ENCODE measurements at places on chromosomes 4 and X. TPM values are rescaled to one million over a fixed set of nuclear protein-coding genes. Genes with fewer than 3 reads are reported as not detected.

DNA sequence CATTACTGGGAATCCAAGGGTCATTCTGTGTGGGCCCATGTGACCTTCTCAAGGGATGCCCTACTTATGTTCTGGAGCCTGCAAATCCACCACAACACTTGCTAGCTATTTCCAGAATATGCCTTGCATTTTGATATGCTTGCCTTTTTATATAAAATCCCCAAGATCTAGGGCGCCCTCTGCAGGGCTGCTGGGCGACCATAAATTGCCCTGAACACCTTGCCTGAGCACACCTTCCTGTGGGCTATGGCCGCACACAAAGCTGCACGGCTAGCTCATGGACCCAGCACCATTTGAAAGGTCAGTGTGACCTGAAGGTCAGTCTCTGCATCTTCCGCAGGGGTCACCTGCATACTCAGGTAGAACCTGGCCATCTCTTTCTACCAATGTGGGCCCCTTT, 311.7 kb downstream of the NLGN4X start:
- no peaks in the 10 kb centered on the region for H3K4me1 ChIP-seq
- H3K27ac ChIP-seq = no peak overlapping the region
- no peak overlapping the region for H3K4me3 ChIP-seq
- no peaks in the 10 kb centered on the region for H3K36me3 ChIP-seq

DNA sequence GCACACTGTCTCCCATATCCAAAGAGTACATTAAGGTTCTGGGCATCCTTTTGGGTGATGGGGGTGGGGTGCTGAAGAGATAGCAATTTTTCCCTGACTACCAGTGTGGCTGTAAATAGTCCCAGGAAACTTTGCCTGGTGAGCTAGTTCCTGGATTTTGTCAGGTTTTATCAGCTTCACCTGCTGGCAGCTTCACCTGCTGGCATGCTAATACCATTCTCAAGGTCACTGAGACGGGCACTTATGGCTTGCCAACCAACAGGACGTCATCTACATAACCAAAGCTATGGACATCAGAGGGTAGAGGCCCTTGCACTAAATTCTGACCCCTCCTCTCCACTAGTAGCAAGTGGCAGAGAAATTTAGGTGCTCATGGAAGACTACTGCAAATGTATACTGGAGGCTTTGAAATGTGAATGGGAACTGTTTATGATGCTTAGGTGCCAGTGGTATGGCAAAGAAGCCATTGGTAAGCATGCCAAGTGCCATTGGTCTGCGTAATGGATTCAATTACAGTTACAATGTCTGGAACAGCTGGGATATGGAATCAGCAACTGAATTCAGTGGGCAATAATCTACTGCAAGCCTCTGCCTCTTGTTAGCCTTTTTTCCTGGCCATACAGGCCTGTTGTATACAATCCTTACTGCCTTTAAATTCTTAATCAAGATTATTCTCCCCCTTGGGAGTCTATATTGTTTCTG, 71.6 kb upstream of the SH3RF1 start:
- H3K27me3 ChIP-seq = no peaks in the 10 kb centered on the region
- no peaks in the 10 kb centered on the region for H3K36me3 ChIP-seq
- H3K27ac ChIP-seq = no peak overlapping the region
- H3K4me1 ChIP-seq = no peaks in the 10 kb centered on the region

DNA sequence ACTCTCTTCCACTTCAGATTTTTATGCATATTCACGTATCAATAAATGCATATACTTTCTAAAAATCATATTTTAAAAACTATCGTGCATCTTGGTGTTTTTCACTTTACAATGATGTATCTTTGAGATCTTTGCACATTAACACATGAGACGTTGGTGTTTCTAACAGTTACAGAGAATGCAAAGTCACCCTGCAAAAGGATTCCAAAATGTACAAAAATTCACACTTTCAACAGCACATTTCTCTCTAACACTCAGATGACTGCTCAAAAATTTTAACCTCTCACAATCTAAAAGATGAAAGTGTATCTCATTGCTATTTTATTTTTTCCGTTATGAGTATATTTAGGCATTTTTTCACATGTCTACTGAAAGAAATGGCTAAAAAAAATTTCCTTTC, 38.9 kb downstream of the ELOVL6 start:
- peaks cover 24% of the 10 kb centered on the region for H3K36me3 ChIP-seq
- H3K4me1 ChIP-seq = peaks cover 13% of the 10 kb centered on the region
- no peaks in the 10 kb centered on the region for H3K27me3 ChIP-seq

GRCh38 chr4:93529692-93530372, 298.7 kb upstream of the ATOH1 start:
- no peaks in the 10 kb centered on the region for H3K27me3 ChIP-seq
- no peak overlapping the region for H3K27ac ChIP-seq
- H3K4me1 ChIP-seq = no peaks in the 10 kb centered on the region
- H3K36me3 ChIP-seq = no peaks in the 10 kb centered on the region
- DNase-seq = no peak

DNA sequence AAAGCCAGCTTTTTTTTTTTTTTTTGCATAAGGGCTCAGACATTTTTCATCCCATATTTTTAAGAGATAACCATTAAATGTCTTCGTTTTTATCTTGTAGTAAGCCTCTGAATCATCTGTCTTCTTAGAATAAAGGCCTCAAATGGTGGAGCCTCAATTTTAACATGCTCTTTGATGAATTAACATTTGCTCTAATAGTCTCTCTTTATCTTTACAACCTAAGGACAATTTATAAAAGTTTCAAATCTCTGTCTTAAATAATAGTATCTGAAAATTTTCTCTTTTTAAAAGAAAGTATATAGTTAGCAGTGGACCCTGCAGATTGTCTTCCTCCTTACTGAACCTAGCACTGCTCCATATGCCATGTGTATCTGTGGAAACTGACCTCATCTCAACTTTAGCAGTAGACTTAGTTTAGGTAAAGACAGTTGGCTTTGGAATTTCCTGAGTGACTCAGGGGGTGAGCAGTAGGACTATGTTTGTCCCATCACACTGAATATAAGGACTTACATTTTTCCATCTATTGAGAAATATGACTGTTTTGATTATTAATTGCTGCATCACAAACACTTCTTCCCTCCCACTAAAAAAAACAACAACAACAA, 1658.0 kb downstream of the STIM2 start:
- H3K36me3 ChIP-seq = peaks cover 1% of the 10 kb centered on the region
- H3K4me3 ChIP-seq = no peak overlapping the region
- H3K27me3 ChIP-seq = no peaks in the 10 kb centered on the region
- no peaks in the 10 kb centered on the region for H3K4me1 ChIP-seq

DNA sequence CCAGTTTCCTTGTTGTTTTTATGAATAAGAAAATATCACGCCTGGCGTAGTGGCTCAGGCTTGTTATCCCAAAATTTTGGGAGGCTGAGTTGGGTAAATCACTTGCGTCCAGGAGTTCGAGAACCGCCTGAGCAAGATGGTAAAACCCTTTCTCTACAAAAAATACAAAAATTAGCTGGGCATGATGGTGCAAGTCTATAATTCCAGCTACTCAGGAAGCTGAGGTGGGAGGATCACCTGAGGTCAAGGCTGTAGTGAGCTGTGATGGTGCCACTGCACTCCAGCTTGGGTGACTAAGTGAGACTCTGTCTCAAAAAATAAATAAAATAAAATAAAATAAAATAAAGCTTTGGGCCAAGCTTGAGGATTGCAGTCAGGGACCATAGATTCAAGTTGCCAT, 827.2 kb downstream of the FSTL5 start:
- H3K36me3 ChIP-seq = no peaks in the 10 kb centered on the region
- no peak overlapping the region for H3K27ac ChIP-seq
- no peaks in the 10 kb centered on the region for H3K4me1 ChIP-seq
- DNase-seq = no peak
- H3K4me3 ChIP-seq = no peak overlapping the region

CLCN5 gene
- 5.3 TPM for total RNA-seq

- no peaks in the 10 kb centered on the region for H3K36me3 ChIP-seq
- no peak overlapping the region for H3K27ac ChIP-seq
- no peak overlapping the region for H3K4me3 ChIP-seq
- no peaks in the 10 kb centered on the region for H3K27me3 ChIP-seq
- no peak for DNase-seq
Measured at GRCh38 chr4:114267976-114268375, 288.5 kb upstream of the ARSJ start.

DNA sequence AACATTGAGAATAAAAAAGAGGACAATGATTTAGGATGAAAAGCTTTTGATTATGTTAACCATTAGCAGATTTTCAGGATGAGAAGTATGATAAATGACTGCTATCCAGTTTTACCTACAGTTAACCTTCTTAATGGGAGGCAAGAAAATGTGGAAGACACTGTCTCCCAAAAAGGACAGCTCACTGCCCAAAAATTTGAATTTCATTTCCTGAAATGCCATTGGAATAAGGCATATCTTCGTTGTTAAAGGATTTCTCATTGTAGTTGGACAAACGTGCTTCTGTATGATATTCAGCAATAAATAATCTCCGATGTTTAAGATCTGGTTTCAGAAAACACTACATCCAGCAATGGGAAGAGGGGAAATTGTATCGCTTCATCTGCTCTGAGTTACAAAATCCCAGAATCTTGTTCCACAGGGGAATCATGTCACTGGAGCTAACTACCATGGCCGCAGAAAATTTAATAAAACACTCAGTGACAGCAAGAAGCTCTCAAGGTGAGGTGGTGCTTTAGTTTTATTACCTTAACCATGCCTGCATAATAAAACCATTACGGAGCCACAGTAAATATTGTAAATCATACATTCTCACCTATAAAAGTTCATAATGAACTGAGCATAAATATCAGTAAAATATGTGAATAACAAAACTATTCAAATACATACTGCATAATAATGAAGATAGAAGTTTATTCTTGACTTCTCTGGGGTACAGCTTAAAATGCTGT, 552.3 kb downstream of the PCDH7 start:
- DNase-seq = no peak
- no peaks in the 10 kb centered on the region for H3K27me3 ChIP-seq
- H3K36me3 ChIP-seq = no peaks in the 10 kb centered on the region
- H3K4me1 ChIP-seq = no peaks in the 10 kb centered on the region
- H3K27ac ChIP-seq = no peak overlapping the region

XG gene
- total RNA-seq = not detected

- no peak overlapping the region for H3K4me3 ChIP-seq
- no peak overlapping the region for H3K27ac ChIP-seq
- H3K27me3 ChIP-seq = peaks cover 3% of the 10 kb centered on the region
Measured at GRCh38 chr4:170049766-170050165, 23.6 kb upstream of the MFAP3L start.

DNA sequence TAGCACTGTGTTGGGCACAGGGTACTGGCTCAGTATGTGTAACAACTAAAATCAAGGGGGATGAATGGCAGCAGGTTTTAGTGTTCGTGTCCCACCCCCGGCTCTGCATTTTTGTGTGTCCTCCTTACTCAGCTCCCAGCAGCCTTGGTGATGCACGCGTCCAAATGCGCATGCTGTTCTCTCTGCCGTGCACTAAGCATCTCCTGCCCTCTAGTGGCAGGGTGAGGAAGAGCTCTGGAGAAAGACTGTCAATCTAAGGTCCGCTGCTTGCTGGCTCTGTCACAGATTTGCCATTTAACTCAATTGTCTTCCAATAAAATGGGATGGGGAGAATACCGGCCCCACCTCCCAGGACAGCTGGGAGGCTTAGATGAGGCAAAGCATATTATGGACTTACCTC, 61.4 kb downstream of the WFS1 start:
- peaks cover 28% of the 10 kb centered on the region for H3K27me3 ChIP-seq
- no peak overlapping the region for H3K4me3 ChIP-seq
- no peak overlapping the region for H3K27ac ChIP-seq
- peaks cover 3% of the 10 kb centered on the region for H3K4me1 ChIP-seq
- DNase-seq = peak; percentile 61
- H3K36me3 ChIP-seq = no peaks in the 10 kb centered on the region

GRCh38 chrX:74291577-74291963, 12.4 kb upstream of the ZCCHC13 start:
- no peak for DNase-seq
- no peaks in the 10 kb centered on the region for H3K27me3 ChIP-seq
- H3K36me3 ChIP-seq = peaks cover 13% of the 10 kb centered on the region
- peaks cover 16% of the 10 kb centered on the region for H3K4me1 ChIP-seq
- H3K4me3 ChIP-seq = peak overlapping the region; percentile 86

TMEM156 gene
- total RNA-seq = 18.8 TPM

DNA sequence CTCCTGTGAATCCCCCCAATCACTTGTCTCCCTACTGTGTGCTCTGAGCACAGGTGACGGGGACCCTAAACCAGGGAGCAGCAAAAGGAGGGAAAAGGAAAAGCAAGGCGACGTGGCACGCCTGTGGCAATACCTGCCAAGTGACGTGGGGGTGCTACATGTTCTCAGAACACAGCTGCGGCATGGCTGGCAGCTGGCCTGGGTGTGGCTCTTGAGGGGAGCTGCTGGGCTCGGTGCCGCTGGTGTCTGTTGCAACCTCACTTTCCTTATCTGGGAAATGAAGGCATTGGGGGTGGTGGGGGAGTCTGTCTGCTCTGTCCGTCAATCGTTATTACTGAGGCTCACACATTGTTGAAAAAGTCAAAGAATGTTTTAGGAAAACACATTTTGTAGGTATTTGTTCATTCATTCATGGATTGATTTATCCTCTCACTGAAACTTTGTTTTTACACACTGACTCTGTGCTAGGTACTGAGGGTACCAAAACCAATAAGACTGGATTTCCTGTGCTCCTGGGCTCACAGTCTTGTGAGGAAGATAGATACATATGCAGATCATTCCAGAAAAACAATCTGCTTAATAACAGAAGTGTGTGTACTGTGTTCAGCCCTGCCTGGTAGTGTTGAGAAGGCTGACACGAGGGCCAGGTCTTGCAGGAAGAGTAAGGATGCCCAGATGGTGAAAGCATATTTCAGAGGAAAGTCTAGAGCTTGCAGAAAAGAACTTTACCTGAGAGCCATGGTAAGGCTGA, 217.6 kb downstream of the PTTG2 start:
- peaks cover 7% of the 10 kb centered on the region for H3K36me3 ChIP-seq
- H3K27ac ChIP-seq = peak overlapping the region; percentile 83
- peak; percentile 55 for DNase-seq

DNA sequence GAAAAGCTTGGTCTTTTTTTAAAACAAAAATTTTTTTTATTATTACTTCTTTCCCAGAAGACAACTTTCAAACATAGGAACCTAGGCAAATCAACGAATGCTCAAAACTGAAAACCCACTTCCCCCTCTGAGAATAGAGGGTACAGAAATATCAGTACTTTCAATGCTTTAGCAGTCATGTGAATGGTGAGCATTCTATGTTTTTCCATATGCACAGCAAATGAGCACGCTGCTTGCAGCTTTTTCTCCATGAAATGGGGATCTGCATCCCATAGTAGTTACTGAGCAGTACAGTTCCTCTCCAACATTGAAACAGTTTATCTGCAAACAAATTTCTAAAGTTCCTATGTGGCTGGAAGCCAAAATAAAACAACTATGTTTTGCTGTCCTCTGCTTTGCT, 108.4 kb upstream of the BMP2K start:
- DNase-seq = no peak
- H3K36me3 ChIP-seq = peaks cover 6% of the 10 kb centered on the region
- H3K27ac ChIP-seq = no peak overlapping the region
- peaks cover 36% of the 10 kb centered on the region for H3K4me1 ChIP-seq
- H3K27me3 ChIP-seq = peaks cover 19% of the 10 kb centered on the region
- no peak overlapping the region for H3K4me3 ChIP-seq

GK2 gene
- total RNA-seq = not detected

- no peak overlapping the region for H3K4me3 ChIP-seq
- H3K27ac ChIP-seq = no peak overlapping the region
- no peaks in the 10 kb centered on the region for H3K27me3 ChIP-seq
- no peaks in the 10 kb centered on the region for H3K36me3 ChIP-seq
- DNase-seq = no peak
- no peaks in the 10 kb centered on the region for H3K4me1 ChIP-seq
Measured at GRCh38 chr4:155724731-155725130, 34.1 kb upstream of the GUCY1B1 start.
